ENCODE measurements at places on chromosomes 6 and 20.

DNA sequence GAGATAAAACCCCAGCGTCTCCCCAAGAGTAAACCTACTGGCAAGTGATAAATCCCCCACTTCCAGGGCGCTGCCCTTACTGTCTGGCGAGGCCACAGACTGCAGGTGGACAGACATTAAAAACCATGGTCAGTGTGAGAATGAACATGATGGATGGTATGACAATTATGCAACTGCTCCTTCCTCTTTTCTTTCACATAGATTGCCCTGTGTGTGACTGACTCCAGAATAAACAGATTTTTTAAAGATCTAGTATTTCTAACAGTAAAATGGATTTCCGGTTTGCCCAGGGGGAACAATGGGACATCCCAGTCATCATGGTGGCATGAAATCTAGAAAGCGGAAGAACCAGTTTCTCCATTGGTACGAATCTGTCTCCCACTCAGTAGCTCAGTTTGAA, 153.7 kb downstream of the FOXC1 start:
- DNase-seq, result no peak

DNA sequence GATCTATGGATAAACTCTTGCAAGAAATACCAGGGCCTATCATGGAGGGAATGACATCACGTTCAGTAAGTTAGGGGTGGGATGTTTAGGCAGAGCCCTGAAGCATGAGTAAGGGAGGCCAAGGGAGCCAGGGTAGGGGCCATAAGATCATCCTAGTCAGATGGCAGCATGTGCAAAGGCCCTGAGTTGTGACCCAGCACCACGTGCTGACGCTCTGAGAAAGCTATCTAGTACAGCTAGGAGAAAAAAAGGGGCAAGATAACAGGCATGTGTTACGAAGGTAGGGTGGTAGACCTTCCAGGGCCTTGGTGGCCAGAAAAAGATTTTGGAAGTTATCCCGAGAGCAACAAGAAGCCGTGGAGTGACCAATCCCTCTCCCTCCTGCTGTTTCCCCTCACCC, 22.3 kb downstream of the KCNB1 start:
- no peak for DNase-seq

- DNase-seq, result no peak
Measured at GRCh38 chr6:167424060-167424673, 99.3 kb downstream of the TTLL2 start.

GRCh38 chr20:61812121-61812844, 253.4 kb downstream of the TAF4 start:
- DNase-seq, result no peak

DNA sequence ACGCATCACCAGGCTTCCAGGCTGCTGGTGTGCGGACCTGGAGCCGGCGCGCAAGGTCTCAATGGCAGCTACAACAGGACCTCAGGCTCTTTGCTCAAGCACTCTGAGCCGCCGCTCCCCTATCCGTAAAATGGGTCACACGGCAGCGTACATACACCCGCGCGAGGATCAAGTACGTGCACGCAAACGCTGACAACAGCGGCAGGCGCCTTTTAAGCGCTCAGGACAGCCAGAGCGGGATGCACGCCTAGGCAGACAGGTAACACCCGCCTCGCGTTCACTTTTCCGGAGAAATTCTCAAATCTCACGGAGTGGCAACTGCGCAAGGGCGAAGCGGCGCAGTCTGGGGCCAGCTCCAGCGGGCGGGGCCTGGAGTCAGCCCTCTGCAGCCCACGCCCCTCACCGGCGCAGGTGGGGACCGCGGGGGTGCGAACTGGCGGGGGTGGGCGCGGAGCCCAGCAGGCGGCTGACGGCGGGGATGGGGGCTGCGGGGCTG, 535 bp downstream of the EXOC2 start:
- DNase-seq, result peak; percentile 41

- no peak for DNase-seq
Measured at GRCh38 chr6:168524571-168525001, 83.6 kb downstream of the SMOC2 start.

- DNase-seq, result no peak
Measured at GRCh38 chr20:41119614-41120561, 17.5 kb upstream of the PLCG1 start.

DNA sequence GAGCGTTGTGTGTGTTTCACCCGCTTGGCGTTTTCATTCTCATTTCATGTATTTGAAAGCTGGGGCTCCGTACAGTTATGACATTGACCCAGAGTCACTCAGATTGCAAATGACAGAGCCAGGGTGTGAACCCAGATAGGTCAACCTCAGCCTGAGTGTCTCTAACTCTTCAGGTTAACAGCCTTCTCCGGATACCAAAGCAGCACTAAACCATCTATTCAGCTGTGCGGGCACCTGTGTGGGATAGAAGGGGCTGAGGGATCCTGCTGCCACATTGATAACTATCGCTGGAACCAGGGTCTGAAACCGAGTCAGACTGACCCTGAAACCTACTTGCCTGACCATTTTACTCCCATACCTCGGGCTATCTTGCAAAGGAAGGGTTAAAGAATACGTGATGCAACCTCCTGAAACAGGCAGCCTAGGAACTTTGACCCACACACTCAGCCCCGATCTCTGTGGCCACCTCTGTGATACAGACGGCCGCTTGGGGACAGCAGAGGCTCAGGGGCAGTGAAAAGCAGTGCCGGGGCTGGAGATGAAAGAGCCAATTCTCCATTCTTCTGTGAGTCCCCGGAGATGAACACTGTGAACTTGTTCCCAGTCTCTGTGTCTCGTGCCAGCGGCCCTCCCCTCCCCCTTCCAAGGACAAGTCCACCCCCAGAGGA, 233.5 kb upstream of the QKI start:
- no peak for DNase-seq

GRCh38 chr20:47281376-47281775, 75.1 kb downstream of the ZMYND8 start:
- no peak for DNase-seq

GRCh38 chr6:158213925-158214674, 46.0 kb downstream of the GTF2H5 start:
- no peak for DNase-seq

DNA sequence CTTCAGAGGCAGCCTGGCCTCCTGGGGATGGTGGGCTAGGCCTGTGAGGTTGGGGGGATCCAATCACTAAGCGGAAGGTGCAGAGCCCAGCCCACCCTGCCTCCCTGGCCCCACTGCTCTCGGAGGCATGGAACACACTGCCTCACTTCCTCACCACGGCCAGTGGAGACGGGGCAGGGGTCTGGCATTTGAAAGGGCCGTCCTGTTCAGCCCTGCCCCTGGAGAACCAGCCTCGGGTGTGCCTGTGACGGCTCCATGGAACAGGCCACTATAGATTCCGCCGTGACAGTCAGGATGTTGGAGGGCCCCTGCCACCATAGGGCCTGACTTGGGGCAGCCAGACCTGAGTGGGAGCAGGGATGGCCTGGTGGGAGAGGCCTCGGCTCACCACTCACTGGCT, 110.2 kb downstream of the DACT2 start:
- no peak for DNase-seq

DNA sequence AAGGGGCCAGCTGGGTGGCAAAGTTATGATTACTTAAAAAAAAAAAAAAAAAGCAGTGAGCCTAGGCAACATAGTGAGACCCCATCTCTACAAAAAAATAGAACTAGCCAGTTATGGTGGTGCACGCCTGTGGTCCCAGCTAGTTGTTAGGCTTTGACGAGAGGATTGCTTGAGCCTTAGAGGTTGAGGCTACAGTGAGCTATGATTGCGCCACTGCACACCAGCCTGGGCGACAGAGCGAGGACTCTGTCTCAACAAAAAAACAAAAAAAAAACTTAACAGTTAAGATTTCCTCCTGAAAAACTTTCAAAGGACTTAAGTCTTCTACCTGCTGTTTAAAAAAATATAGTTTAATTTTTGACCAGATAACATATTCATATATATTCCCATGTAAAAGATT, 2.4 kb downstream of the GTSF1L start:
- no peak for DNase-seq

DNA sequence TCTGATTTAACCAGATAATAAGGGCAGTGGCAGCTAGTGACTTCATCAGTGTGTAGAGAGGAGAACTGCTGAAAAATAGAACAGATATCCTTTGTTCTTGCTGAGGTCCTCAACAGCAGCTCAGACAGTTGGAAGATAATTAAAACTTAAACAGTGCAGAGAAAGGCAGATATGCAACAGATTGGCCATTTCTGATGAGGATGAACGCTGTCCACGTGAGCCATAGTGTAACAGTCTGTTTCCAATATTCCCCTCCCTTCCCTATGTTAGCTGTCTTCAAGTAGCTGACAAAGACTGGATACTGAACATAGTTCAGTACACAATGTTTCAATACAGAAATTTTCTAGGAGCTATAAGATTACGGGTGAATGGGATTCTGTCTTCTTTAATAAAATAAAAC, 291.4 kb downstream of the BTBD9 start:
- no peak for DNase-seq

- no peak for DNase-seq
Measured at GRCh38 chr6:37481711-37482605, 17.7 kb downstream of the CCDC167 start.

- no peak for DNase-seq
Measured at GRCh38 chr6:138307352-138307751, 70.4 kb upstream of the SMIM28 start.

DNA sequence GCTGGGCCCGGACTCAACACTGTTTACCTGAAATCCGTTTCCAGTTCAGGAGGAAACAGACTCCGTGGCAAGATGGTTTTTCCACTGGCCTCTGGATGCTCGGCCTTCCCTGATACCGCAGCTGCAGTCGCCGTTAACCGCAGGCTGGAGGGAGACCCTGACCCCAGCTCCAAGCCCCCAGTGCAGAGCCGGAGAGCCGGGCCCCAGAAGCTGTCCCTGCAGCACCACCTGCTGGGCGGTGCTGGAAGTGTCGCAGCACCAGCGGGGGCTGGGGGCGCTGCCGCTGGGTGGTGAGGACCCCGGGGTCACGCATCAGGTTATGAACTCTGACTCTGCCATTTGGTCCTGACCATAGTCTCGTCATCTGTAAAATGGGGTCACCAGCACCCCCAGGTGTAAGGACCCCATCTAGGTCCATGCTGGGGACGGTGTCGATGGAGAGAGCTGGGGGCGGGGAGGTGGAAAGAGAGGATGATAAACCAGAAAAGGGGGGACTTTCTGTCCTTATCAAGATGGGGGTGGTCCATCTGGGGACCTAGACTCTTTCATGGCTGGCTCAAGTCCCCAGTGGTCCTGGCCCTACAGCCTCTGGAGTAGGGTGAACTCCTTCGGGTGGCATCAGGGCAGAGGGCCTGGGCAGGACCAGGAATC, 20.8 kb upstream of the CHRNA4 start:
- DNase-seq, result no peak

GRCh38 chr6:116217069-116217468, 36.8 kb downstream of the TSPYL4 start:
- no peak for DNase-seq

- DNase-seq, result no peak
Measured at GRCh38 chr6:71933881-71934280, 47.5 kb downstream of the RIMS1 start.

DNA sequence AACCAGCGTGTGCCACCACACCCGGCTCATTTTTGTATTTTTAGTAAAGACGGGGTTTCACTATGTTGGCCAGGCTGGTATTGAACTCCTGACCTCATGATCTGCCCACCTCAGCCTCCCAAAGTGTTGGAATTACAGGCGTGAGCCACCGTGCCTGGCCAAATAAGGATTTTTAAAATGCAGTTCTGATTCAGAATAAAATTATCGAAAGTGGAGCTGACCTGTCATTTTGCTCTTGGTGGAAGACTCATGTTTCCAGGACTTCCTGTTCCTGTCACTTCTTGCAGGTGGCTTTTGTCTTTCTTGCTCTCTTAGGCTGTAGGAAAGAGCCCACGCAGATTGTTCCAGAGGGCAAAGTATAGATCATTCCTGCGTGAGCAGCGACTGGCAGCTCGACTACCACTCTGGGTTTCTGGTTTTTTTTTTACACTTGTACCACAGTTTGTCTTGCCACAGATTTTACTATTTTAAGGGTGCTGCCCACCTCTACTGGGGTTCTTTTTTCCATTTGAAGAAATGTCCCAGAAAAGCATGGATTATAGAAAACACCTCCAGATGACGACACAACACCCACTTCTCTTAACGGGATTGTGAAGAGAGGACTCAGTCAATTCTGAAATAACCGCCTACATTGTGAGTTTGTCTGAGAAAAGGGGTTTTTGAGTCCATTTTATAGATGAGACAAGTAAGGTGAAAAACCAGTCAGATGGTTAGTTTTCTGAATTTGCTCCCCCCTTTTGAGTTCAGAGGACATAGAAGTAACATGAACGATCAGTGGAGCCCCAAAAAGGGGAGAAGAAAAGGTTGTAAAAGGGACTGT, 7.5 kb downstream of the JARID2 start:
- no peak for DNase-seq

GRCh38 chr6:6328451-6328850, 8.0 kb upstream of the F13A1 start:
- DNase-seq, result no peak

DNA sequence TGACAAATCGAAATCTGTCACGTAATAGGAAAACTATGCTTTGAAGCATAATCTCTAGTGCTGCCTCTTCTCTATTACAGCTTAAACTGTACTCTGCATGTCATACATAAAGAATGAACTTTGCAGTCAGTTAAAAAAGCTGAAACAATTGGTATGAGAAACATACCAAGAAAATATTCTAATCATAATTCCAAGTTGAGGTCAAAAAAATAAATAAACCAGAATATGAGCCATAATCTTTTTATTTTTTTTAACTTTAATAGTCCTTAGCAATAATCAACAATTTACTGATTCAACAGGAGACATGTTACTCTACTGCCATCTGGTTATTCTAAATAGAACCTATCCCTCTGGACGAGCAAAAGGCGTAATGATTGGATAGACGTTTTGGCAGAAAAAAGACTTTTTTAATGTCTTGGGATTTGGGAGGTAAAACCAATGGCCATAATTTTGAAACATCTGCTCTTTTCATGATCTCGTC, 224.4 kb upstream of the FLRT3 start:
- no peak for DNase-seq

DNA sequence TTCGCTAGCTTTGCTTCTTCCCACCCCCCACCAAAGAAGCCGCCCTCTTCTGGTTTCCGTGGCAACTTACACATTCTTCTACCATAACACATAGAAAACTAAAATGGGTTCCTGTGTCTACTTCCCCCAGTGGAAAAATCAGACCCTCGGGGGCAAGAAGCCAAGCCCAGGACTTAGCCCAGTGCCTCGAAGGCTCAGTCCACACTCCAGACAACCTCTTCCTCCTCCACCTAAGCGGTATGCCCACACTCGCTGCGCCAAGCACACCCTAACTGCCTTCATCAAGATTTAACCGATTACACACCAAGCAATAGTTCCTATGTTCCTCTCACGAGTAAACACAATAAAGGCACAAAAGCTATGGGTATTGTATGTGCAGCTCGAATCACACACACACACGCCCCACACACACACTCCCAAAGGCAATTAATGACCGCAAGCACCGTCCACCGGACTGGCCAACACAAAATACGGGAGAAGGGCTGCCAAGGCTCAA, 537 bp downstream of the PPIL4 start:
- DNase-seq, result peak; percentile 7

GRCh38 chr6:352474-352873, 39.1 kb upstream of the IRF4 start:
- DNase-seq, result no peak
